Stimulated activated CD8-positive, alpha-beta memory T cell treated with anti-CD3 and anti-CD28 coated beads, Interleukin-4, amount 100 ng/mL, for 4 hours (primary cell): ENCODE measurements at places on chromosomes 1 and 21.

- DNase-seq, result no peak
Measured at GRCh38 chr1:2470290-2471158, 5.6 kb upstream of the PLCH2 start.

- no peak for DNase-seq
Measured at GRCh38 chr1:24301785-24302175, 17.4 kb upstream of the GRHL3 start.

DNA sequence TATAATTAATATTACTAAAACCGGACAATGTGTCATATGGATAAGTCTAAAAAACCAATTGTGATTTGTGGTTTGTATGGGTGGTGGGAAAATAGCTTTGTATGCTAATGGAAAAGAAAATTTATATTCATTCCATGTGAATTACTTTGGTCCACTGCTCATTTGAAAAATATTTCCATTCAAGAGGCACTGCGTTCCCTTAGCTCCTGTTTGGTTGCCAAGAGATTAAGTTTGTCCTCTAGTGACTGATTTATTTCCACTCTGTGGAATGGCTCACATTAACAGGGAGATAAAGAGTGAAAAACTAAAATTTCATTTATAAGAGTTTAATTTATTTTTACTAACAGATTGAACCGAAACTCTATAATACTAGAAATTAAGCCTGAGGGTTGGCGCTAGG, 744.1 kb upstream of the CHRM3 start:
- no peak for DNase-seq

- DNase-seq, result no peak
Measured at GRCh38 chr1:66311092-66311491, 222.9 kb upstream of the SGIP1 start.

DNA sequence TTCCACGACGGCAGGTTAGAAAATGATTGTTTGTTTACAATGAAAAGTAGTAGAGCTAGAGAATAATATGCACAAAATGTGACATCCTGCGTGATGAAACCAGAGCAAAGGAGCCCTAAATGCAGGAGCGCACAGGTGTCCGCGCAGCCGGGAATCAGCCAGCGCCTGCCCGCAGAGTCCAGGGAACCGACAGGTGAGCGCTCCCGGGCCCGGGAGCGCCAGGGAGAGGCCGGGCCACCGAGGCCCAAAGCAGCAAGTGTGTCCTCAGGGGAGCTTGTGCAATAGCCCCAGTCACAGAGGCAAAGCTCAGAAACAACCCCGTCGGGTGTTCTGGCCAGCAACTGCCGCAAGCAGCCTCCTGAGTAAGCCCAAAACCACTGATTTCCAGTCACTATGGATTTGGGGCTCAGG, 789 bp upstream of the GALE start:
- no peak for DNase-seq

- DNase-seq, result no peak
Measured at GRCh38 chr1:17011092-17011438, 663 bp downstream of the ATP13A2 start.

DNA sequence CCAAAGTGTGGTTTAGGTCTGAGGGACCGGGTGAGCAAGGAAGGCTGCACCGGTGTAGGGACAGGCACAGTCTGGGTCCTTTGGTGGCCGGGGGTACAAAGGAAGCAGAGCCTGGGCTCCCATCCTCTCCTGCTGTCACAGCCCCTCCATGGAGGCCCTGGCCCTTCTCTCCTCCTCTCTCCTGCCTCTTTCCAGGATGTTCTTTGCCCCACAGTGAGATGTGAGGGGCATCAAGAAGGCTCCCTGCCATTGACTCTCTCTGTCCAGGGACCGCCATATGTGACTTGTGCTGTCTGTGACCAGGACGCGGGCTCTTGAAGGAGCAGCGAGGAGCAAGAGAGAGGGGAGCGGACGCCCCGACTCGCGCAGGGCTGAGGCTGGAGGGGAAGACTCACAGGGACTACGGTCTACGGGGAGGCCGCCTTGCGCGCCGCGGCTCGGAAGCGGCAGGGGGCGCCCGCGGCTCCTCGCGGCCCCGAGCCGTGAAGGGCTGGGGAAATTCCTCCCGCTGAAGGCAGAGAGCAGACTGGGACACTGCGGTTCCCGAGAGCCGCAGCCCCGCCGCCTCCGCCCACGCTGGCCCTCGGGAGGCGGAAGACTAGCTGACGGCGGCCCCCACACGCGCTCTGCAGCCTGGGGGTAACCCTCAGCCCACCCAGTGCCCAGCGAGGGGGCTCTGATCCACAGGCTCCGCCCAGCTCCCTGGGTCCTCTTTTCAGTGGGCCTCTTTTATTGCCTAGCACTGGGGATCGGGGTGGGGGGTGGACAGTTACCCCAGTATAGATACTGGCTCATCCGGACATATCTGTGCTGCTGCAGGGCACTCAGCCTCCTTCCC, 40.8 kb downstream of the MAB21L3 start:
- DNase-seq, result peak; percentile 61

GRCh38 chr1:230744382-230744781, 2.8 kb upstream of the CAPN9 start:
- no peak for DNase-seq

DNA sequence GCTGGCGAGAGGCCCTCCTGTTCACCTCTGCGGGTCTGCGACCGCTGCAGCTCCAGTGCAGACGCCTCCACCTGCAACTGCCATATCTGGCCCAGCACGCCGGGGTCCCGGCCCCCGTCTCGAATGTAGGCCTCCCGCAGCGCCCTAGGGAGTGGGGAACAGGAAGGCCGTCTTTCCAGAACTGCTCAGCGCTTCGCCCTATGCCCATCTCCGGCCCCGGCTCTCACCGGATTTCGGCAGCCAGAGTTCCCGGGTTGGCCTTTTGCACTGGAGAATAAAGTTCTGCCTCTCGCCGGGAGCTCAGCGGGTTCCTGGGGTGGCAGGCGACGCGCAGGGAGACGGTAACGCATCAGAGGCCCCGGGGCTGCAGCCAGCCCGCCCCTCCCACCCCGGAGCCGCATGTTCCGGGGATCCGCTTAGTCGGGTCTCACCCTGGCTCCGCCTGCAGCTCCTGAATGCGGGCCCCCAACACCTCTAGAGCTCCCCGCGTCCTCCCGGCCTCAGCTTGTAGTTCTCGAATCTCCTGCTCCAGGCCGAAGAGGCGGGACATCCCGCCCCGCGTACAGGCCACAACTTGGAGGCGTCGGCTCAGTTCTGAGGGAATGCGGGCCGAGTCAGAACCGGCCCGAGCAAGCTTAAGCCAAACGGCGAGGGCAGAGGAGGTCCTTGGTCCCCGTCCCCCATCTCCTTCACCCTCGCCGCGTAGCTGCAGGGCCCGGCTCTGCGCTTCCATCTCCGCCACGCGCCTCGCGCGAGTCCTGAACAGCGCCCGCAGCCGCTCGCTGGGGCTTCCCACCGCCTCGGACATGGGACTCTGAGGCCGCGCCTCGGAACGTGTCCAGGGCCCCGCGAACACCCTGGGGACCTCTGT, 1.1 kb downstream of the CCDC17 start:
- no peak for DNase-seq

GRCh38 chr1:203026666-203027663, 674 bp downstream of the PPFIA4 start:
- no peak for DNase-seq

- DNase-seq, result no peak
Measured at GRCh38 chr1:176994931-176995596, 169.4 kb downstream of the ASTN1 start.

GRCh38 chr1:200380589-200381021, 29.2 kb downstream of the ZNF281 start:
- no peak for DNase-seq

- DNase-seq, result no peak
Measured at GRCh38 chr21:46622226-46622625, 13.2 kb upstream of the PRMT2 start.

- DNase-seq, result no peak
Measured at GRCh38 chr1:226425431-226426031, 17.6 kb upstream of the PARP1 start.

- DNase-seq, result no peak
Measured at GRCh38 chr1:74584185-74584584, 71.8 kb upstream of the LRRC53 start.

- no peak for DNase-seq
Measured at GRCh38 chr1:153390938-153391710, at the start of gene S100A8. TSS of gene S100A8 (minus strand) at chr1:153391073. CDS start at chr1:153390535, 538 bp downstream.

DNA sequence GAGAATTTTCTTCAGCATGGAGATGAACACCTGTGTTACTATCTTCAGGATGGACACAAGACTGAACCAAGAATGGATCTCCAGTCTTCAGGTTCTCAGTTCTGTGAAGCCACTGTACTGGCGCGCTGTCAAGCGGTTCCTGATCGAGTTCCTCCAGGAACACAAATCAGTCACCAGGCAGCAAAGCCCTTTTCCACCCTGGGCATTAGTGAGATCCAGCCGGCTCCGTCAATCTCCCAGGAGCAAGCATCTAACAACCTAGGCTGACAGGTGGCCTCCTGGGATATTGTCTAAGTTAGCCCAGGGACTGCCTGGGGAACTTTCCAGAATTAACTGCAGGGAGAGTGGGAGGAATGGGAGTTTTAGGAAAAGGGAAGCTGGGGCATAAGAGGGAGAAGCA, 9.7 kb upstream of the IGFN1 start:
- DNase-seq, result no peak

DNA sequence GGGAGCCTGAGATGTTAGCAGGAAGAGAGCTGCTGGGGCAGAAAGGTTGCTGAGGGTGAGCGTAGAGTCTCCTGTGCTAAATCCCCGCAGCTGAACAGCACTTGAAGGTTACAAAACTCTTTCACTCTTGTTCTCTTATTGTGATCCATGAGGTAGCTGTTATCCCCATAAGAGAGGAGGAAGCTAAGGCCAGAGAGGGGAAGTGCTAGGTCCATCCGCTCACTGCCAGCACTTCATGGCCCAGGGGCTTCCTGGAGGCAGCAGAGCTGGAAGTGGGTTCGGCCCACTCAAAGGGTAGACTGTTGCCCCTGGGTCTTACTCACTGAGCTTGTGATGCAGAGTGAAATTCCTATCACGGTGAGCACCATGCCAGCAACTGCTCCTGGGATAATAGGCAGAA, 5.6 kb downstream of the TMEM234 start:
- DNase-seq, result no peak

DNA sequence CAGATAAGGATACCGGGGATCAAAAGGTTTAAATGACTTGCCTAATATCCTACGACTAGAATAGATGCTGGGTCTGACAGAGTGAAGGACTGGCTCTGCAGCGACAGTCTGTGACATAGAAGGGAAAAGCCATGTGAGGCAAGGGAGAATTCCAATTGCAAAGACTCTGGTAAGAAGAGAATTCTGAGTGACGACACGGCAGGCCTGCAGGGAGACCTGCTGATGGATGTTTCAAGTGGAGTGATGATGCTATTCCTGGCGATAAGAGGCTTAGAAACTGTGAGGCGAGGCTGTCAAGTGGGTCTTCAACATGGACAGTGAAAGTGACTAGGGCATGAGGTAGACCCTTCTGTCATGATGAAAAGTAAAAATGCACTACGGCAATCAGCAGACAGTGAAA, 176.6 kb upstream of the PBX1 start:
- no peak for DNase-seq

- DNase-seq, result no peak
Measured at GRCh38 chr1:20486457-20487235, 636 bp upstream of the CAMK2N1 start.

GRCh38 chr1:60922304-60922703, 160.1 kb upstream of the NFIA start:
- no peak for DNase-seq
